ENCODE measurements at places on chromosomes 5 and 9.

DNA sequence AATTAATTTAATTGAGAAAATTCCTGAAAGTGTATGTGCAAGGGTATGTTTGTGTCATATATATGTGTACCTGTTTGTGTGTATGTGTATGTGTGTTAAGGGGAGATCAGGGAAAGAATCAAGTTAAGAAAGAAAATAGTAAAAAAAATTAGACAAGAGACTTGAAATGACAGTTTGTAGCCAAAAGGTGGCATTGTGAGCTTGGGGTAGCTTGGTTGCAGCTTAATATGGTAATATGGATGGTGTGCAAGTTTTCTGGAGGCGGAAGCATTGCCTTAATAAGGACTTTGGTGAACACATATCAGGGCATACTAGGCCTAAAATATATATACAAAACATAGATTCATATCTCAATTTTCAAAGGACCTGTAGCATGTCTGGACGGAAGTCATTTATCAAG, 129.9 kb downstream of the INSYN2B start:
- DNase-seq, result no peak

DNA sequence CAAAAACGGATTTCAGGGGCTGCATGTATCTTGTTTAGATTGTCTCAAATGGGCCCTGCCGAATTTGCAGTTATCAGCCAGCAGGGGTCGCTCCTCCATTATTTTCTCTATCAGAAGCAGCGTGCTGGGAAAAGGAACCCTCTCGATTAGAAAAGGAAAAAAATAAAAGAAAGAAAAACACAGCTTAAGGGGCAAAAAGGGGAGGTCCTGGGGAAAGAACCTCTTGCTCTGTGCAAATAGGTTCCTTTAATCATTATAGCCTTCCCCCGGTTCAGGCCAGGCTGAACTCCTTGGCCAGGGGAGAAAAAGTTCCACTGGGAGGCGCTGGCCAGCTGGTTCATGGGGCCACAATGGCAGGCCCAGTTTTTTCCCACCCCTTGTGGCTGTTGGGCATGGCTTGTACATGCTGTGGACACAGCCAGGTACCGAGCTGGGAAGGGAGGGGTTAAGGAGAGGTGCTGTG, 25.0 kb upstream of the CAPSL start:
- no peak for DNase-seq

- no peak for DNase-seq
These were observed 41.7 kb downstream of the C5orf15 start for GRCh38 chr5:133926489-133927299.

DNA sequence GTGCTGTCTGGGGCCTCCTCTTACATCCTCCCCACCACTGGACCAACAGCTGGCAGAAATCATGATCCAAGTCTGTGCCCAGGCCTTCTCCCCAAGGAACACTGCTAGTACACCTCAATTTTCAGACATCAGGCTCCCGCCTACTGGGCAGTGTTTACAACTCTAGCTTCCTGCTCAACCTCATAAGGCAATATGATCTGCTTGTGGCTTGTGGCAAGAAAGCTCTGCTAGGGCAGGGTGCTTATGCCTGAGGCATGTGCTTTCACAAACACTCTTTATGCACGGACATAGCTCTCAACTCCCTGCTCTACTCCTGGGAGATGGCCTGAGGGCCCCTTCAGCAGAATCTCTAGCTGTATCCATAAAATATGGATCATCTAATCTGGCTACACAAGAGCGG, 32.5 kb downstream of the SH3TC2 start:
- DNase-seq, result no peak

DNA sequence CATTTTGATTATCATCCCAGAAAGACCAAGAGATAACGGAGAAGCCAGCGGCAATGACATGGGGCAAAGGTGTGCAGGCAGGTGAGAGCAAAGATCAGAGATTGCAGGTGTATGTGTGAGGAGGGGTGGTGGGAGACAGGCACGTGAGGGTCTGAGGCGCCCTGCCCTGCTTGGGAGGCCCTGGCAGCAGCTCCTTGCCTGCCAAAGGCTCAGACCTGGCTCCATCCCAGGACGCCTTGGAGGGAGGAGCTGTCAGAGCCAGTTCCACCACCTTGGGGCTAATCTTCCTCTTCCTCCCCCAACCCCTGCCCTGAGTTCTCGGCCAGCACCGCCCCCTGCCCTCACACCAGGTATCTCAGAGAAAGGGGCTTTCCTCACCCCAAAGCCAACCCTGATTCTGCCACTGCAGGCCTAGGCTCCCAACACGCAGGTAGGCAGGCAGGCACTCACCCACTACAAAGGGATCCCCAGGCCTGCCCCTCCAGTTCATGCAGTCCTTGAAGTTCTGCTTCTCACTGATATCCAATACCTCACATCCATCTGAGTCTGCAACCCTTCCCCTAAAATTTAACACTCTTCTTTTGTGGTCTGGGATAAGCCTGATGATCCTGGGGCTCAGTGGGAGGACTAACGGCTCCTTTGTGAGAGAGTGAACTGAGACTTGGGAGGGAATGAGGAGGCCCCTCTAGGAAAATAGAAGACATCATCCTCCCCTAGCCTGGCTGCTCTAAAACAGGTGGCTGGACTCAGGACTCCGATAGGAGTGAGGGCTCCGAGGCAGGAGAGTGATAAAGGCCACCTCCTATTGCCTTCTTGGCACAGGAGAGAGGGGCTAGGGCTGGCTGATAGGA, 1.8 kb downstream of the AQP3 start:
- DNase-seq, result no peak

- DNase-seq, result no peak
These were observed 335.3 kb downstream of the SLIT3 start for GRCh38 chr5:168965638-168966037.

DNA sequence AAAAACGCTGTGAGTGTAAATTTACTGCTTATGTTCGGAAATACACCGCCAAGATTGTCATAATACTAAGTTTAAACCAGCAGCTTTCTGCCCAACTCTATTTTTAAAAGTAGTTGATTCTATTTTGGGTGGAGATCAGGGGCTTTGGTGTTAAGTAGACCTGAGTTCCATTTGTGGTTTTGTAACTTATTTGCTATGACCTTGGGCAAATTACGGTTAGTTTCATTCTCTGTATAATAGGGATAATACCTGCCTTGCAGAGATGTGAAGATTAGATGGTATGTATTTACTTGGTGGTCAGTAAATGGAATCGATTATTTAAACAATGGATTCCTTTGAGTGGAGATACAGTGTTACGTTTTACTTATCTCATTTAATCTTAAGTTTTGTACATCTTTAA, 1.6 kb downstream of the RAD23B start:
- no peak for DNase-seq

- DNase-seq, result no peak
These were observed 43.4 kb upstream of the KIAA1958 start for GRCh38 chr9:112443200-112443599.

- no peak for DNase-seq
These were observed 12.1 kb downstream of the NR4A3 start for GRCh38 chr9:99833735-99834134.

DNA sequence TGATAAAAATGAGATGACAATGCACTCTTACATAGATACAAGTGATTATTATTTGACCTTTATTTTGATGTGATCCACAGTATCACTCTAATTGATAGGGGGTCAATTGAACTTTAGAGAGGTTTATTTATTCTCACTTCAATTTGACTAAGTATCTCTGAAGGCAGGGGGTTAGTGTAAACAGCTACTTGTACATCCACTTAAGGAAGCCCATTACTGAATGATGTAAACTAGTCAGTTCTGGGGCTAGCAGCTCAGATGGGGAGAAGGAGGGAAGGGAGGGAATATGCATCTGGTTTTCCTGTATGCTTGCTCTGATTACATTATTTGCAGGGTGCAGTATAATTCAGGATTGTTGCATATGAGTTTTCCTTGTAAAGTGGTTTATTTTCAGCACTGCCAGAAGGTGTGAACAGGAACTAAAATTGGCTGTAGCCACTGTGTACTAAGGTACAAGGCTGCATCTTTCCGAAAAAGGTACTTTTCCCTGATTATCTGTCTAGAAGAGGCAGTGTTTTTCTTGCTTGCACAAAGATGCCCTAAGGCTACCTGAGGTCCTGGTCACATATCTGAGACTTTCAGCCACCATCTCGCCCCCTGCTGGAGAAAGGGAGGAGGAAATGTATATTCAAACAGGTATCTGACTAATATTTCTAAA, 51.2 kb downstream of the MRPS27 start:
- DNase-seq, result no peak

DNA sequence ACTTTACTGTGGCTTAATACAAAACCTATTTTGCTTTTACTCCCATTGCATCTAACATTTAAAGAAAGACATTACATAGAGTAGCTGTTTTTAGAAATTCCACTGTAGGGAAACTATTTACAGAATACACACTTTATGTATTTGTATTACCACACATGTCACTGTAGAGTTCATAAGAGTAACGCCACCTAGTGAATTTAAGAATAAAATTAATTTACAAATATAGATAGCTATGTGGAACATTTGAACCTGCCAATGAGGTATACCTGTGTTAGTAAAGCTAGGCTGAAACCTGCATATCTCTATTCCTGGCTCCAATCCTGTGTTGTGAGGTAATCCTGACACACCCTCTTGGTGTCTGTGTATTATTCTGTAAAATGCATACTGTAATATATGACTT, 234.4 kb downstream of the MAST4 start:
- no peak for DNase-seq
